T follicular helper cell (primary cell): ENCODE measurements at places on chromosomes 11 and 22.
A peak's percentile ranks its signal among the peaks of the same experiment; 100 is the strongest.

DNA sequence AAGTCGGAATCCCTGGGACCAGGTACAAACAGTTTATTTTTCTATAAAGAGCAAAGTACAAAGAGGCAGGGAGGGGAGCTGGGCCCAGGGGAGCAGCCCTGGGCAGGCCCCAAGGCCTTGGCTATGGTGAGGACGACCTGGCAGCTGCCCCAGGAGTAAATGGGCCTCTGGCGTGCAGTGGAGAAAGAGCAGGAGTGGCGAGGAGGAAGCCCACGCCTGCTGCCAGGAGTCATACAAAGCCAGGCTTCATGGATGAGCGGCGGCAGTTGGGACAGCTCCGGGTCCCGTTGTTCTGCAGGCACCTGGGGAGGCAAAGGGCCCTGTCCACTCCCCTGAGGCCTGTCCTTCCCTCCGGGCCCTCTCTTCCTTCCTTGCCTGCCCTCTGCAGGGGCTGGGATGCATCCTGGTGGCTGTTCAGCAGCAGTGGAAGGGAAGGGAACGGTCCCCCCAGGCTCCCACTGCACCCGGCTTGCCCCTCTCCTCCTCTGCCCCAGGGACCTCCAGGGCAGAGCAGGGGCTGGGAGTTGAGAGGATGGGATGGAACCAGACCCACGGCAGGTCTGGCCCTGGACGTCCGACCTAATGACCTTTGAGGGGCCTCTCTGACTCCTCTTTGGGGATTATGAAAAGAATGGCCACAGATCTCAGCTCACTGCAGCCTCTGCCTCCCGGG is 11.1 kb downstream of the RAPSN start:
- DNase-seq, result no peak

GRCh38 chr11:103488031-103488461 is 378.8 kb downstream of the DYNC2H1 start:
- no peak for DNase-seq

DNA sequence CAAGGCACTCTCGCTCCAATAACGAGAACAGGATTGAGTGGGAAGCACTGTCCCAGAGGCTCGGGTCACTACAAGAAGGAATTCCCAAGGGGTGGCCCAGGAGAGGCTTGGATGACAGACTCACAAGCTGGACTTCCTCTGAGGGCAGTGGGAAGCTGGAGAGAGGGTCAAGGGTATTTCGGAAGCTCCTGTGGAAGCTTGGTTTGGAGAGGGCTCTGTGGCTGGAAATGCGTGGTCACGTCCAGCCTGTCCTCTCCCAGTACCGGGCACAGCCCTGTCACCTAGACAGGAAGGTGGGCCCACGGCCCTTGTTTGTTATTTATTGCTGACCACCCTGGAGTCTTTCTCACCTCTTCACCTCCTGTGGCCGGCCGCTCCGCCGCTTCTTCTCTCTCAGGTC is 5.3 kb downstream of the SYNGR1 start:
- no peak for DNase-seq

DNA sequence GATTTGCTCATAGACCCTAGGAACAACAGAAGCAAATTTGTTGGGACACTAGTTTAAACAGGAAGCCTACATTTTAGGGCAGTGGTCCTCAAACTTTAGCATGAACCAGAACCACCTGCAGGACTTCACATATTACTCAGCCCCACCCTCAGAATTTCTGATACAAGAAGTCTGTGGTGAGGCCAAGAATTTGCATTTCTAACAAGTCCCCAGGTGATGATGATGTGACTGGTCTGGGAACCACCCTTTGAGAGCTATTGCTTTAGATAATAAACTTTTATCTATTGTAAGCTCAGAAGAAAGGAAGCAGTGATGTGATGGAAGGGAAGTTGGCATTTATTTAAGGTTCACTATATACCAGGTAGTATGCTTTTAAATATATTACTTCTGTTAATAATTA is 194.0 kb downstream of the FAM181B start:
- no peak for DNase-seq

GRCh38 chr22:46537946-46538813 is 760 bp upstream of the CELSR1 start:
- DNase-seq, result no peak

GRCh38 chr11:93089474-93090102 is 108.2 kb downstream of the SLC36A4 start:
- no peak for DNase-seq

DNA sequence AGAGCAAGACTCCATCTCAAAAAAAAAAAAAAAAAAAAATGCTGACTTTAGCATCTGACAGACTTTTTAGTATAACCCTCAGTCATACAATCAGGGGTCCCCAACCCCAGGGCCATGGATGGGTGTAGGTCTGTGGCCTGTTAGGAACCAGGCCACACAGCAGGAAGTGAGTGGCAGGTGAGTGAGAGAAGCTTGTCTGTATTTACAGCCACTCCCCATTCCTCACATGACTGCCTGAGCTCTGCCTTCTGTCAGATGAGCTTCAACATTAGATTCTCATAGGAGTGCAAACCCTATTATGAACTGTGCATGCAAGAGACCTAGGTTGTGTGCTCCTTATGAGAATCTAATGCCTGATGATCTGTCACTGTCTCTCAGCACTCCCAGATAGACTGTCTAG is 3.3 kb downstream of the FAM227A start:
- DNase-seq, result no peak

DNA sequence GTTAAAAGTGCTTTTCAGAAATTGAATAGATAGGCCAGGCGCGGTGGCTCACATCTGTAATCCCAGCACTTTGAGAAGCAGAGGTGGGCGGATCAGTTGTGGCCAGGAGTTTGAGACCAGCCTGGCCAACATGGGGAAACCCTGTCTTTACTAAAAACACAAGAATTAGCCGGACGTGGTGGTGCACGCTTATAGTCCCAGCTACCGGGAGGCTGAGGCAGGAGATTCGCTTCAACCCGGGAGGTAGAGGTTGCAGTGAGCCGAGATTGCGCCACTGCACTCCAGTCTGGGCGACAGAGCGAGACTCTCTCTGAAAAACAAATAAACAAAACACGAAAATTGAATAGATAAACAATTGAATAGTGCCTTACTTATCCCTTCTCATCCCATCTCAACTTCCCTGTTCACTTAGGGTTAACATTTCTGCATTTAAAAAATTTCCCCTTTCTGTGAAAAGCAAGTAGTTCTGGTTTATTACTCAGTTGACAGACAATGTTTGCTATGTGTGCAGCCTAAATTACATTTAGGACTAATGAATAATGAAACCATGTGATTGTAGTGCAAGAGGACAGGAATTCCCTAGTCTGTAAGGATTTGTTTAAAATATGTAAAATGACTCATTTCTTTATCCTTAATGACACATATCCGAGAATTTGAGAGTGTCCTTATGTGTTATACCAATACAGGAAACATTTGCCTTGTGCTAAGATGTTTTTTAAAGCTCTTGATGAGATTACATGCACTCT is 6.0 kb downstream of the RNF169 start:
- DNase-seq, result no peak

DNA sequence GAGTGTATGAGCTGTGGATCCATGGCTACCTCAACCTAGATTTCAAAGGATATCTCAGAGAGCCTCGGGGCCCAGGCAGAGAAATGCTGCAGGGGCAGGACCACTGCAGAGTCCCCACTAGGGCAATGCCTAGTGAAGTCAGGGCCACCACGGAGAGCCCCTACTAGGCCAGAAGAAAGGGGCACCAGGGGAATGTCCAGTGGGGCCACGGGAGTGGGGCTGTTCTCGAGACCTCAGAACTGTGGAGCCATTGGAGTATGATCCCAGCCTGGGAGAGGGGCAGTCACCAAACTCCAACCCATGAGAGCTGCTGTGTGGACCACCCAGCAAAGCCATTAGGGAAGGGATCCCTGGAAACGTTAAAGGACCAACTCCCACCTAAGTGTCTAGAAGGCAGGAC is 24.5 kb downstream of the RTL6 start:
- no peak for DNase-seq

DNA sequence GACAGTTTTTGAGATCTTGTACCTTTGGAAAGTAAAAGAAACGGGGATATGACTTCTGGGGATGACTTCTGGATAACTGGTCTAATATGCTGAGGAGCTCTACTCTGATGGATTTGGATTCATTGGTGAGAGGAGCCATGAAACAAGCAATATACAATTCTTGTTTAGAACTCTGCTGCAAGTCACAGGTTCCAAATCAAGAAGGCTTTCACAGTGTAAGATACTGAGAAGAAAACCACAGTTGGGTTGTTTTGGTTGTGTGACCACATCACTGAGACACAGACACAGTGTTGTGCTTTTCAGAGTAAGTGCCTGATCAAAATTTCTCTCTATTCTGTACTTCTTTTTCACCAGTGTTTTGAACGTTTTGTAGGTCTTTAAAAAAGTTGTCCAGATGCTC is 13.1 kb upstream of the UCP2 start:
- peak; percentile 49 for DNase-seq

GRCh38 chr11:36441610-36442208 is 68.4 kb downstream of the TRAF6 start:
- no peak for DNase-seq

- DNase-seq, result no peak
These were observed 51.6 kb upstream of the DEUP1 start for GRCh38 chr11:93278976-93279375.

GRCh38 chr11:18383388-18384156 is 10.8 kb upstream of the LDHA start:
- peak; percentile 56 for DNase-seq

DNA sequence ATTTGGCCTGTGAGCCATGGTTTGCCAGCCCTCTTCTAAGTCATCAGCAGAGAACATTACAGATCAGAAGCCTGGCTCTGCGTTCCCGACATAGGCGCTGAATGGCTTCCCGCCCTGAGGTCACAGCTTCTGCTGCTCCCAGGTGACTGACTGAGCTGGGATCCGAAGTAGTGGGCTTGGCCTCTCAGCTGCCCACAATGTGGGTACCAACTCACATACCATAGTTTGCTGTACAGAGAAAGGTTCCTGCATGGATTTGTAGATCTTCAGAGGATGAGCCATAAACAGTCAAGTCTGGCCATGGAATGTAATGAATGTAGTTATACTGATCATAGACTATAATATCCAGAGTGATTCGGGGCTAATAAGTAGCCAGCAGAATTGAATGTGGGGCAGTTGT is 42.6 kb downstream of the TEAD1 start:
- no peak for DNase-seq

- DNase-seq, result no peak
These were observed 23.3 kb downstream of the ETS1 start for GRCh38 chr11:128563942-128564641.

DNA sequence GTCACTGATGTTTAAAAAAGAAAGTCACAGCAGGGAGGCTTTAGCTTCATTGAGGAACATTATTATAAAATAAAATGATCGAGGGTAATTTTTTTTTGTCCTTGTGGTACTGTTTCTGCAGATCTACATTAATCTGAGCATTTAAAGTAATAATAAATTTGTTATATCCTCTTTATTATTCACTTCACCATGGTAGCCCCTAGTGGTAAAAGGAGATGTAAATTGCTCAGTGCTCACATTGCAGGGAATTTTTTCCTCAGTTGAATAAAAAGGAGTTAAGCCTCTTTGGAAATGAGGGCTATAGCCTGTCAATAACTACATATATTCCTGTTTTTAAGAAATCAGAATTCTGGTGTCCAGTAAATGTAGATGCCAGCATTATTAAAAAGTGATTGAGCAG is 99.7 kb upstream of the VPREB1 start:
- DNase-seq, result no peak

GRCh38 chr22:28548406-28548805 is 131.2 kb downstream of the TTC28 start:
- no peak for DNase-seq

GRCh38 chr11:102640946-102641345 is 15.8 kb upstream of the MMP20 start:
- no peak for DNase-seq

DNA sequence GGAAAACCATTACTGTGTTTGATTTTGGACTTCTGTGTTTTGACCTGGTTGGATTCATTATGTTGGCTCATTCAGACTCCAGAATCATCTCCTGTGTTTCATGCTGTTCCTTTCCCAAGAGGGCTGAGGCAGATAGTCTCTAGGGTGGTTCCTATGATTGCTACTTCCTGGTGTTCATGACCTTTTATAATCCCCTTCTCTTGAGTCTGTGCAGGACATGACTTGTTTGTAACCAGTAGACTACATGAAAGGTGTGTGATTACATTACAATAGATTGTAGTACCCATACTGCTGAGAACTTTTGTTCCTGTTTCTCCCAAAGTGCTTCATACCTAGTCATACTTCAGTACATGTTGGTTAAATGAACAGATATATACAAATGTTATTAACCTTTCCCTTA is 700.6 kb downstream of the METTL15 start:
- no peak for DNase-seq

GRCh38 chr11:57599381-57599780 is 1.9 kb downstream of the SERPING1 start:
- no peak for DNase-seq

- DNase-seq, result no peak
These were observed 592 bp downstream of the RHOD start for GRCh38 chr11:67057205-67057672.

- no peak for DNase-seq
These were observed 16.4 kb upstream of the GRAMD1B start for GRCh38 chr11:123413636-123414035.

DNA sequence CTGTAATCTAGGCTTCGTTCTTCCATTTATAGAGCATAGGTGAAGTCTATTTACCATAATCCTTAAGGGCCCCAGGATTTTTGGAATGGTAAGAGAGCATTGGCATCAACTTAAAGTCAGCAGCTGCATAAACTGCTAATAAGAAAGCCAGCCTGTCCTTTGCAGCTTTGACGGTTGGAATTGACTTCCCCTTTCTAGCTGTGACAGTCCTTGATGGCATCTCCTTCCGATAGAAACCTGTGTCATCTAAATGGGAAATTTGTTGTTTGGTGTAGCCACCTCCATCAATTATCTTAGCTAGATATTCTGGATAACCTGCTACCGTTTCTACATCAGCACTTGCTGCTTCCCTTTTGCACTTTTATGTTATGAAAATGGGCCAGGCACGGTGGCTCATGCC is 58.0 kb upstream of the GLYATL1B start:
- DNase-seq, result no peak

DNA sequence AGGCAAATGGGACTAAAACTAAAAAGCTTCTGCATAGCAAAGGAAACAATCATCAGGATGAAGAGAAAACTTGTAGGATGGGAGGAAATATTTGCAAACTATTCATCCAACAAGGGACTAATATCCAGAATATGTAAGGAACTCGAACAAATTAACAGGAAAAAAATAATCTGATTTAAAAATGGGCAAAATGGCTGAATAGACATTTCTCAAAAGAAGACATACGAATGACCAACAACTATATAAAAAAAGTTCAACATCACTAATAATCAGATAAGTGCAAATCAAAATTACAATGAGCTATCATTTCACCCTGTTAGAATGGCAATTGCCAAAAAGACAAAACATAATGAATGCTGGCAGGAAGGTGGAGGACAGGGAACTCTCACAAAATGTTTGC is 12.0 kb downstream of the OR52E1 start:
- no peak for DNase-seq

GRCh38 chr11:85431319-85431718 is 195.8 kb downstream of the DLG2 start:
- no peak for DNase-seq
